Tibial nerve (tissue), 4 donors: ENCODE measurements at places on chromosomes 4 and X.
A peak's percentile ranks its signal among the peaks of the same experiment; 100 is the strongest.

DNA sequence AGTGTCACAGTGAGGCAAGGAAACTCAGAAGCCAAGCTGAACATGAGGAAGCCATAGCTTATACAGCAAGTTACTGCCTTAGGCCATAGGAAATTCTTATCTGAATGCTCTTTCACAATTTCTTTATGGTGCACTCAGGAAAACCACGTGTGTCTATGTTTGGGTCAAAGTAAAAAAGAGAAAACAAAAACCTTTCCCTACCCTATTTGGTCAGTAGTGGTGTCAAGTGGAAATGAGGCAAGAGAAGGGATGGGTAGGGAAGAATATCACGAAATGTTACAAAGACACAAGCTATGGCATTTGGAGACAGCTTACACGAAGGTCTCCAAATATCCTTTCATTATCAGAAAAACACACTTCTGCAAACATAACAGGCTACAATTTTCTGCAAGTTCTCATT is 83.4 kb upstream of the INPP4B start:
- DNase-seq = no peak

- DNase-seq = no peak
Observed at GRCh38 chrX:154751203-154751668, 359 bp upstream of the GAB3 start.

DNA sequence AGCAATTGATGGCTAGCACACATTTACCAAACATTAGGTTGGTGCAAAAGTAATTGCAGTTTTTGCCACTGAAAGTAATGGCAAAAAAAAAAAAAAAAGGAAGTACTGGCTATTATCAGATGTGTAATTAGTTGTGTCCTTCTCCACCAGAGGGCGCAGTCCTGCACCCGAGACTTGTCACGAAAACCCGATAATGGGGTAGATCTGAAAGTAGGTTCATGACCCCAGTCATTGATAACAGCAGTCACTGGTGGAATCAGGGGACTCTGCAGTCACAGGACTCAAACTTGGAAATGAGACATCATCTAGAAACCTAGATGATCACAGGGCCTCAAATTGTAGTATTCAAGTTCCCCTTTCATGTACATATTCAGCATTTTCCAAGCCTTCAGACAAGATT is 13.1 kb upstream of the ACOT9 start:
- peak; percentile 63 for DNase-seq

DNA sequence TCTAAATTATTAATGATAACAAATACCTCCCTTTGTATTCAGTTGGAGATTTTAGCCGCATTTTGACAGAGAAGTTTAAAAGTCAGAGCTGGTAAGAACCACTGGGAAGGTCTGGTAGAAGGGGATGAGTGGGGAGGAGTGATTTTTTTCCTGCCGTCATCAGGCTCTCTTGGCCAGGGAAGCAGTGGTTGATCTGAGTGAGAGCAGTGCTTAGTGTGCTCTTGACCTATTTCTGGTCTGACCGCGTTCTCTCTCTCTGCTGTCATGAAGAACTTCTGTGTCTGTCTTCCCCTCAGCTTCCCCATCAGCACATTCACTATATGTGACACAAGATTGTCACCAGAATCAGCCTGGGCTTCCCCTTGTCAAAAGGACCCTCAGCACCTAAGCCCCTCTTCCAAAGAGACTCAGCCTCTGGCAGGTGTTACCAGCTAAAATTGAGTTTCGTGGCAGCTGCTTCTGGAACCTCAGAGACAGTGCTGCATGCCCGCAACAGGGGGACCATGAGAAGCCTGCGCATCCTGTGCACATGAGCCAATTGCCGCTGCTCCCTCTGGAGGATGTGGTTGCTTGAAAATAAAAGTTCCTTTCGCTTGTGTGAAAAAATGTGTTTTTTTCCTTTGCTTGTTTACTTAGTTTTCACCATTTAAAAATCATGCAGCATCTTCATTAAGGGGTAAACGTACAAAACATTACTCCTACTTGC is 268.9 kb downstream of the C4orf33 start:
- no peak for DNase-seq

GRCh38 chr4:141011901-141012315 is 121.4 kb downstream of the RNF150 start:
- DNase-seq = no peak

DNA sequence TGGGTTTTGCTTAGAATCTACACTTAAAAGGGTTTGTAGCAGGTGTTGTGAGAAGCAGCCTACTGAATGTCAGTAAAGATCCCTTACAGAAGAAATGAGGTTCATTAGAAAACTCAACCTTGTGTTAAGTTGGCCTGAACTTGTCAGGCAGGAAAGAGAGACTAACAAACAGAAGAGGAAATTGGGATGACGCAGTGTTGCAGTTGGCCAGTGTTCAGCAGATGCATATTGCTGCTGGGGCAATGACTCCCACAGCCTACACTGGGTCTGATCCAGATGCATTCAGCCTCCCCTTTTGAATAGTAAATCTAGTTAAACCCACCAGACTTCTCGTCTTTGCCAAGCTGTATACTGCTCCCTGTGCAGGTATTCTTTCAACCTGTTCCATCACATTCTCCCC is 409.4 kb downstream of the UBE2NL start:
- no peak for DNase-seq

- no peak for DNase-seq
Observed at GRCh38 chrX:109360301-109360700, 121.6 kb downstream of the GUCY2F start.

- DNase-seq = no peak
Observed at GRCh38 chrX:154730253-154730891, 20.5 kb downstream of the GAB3 start.

- no peak for DNase-seq
Observed at GRCh38 chr4:139887376-139887802, 221.8 kb downstream of the MGST2 start.

DNA sequence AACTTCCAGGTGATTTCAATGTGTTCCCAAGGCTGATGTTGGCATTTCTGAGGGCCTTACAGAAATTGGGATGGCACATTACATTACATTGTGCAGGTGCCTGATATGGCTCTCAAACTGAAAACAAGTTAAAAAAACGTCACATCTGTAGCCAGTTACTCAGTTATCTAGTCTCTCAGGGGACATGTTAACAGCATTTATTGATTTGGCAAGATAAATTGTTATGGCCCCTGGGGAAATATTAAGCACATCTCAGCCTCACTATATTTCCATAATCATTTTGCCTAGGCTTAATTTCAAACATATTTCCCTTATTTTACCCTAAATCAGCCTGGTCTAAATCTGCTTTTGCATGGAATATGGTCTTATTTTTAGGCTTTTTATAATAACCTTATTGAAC is 290.0 kb downstream of the IL15 start:
- no peak for DNase-seq

DNA sequence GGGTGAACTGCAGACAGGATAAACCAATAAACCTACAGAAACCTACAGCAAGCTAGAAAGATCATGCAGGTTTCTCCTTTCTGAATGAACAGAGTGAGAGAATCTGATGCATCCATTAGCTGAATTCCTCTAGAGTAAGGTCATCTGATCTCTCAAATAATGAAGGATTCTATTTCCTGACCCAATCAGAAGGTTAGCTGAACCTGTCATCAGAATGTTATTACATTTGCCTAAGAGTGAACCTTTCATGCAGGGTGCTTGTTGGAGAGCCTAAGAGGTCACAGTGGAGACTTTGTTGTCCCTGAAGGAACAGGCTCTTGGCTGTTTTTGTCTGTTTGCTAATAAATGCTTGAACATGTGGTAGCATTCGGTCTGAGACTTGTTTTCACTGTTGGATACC is 24.0 kb downstream of the MEPE start:
- DNase-seq = no peak

- DNase-seq = no peak
Observed at GRCh38 chr4:104859601-104860237, 287.0 kb upstream of the TET2 start.

- DNase-seq = no peak
Observed at GRCh38 chr4:156505341-156505955, 466.2 kb downstream of the PDGFC start.

- no peak for DNase-seq
Observed at GRCh38 chr4:25624616-25625015, 31.0 kb upstream of the SLC34A2 start.

GRCh38 chr4:1413204-1413663 is 7.0 kb upstream of the NKX1-1 start:
- DNase-seq = no peak

DNA sequence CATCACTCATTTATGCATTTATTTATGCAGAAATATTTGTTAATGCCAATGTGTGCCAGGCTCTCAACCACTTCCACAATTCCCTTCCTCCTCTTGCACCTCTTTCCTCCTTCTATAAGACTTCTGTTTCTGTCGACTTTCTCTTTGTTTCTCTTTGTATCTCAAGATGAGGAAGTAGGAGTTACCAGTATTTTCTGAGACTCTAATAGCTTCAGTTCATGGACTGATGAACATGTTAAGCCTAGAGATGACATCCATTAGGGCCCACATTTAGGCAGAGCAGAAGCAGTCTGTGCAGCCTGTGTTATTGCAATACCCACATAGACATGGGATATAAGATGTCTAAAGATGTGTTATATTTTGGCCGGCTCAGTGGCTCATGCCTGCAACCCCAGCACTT is 241.8 kb upstream of the SMIM31 start:
- no peak for DNase-seq

DNA sequence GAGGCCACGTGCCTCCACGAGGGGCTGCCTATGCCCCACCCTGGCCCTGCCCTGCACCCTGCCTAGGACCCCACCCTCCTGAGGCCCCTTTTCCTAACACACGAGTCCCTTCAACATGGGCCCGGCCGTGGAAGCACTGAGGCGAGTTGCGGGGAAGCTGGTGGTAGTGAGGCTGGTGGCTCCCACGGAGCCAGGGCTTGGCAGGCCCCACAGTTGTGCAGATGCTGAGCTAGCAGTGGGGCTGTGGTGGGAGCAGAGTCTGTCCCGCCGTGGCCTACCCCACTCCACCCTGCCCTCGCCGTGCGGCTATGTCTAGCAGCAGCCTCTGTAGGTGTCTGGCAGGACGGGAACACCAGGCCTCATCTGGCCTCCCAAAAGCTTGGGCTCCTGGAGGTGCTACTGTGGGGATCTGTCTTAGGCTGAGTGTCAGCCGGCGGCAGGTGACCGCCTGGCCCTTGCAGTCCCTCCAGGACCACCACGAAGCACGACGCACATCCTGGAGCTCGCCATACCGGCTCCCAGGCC is 18.8 kb downstream of the TACC3 start:
- no peak for DNase-seq

DNA sequence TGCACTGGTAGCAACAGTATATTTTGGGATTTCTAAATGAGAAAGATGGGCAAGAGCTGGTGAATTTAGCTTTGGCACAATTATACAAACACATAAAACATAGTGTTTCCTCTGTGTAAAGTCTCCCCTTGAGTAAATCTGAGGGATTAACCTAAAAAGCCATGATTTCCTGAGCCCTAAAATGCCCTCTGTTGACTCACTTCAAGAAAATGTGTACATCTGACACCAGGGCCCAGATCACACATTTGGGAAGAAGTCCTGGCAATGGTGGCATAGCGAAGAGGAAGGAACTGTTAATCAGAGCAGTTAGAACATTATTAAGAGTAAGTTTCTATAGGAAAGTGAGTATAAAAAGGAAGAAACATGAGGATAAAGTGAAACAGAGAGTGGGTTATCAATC is 338.5 kb downstream of the SPOCK3 start:
- no peak for DNase-seq

- DNase-seq = no peak
Observed at GRCh38 chr4:172898715-172899114, 269.9 kb upstream of the GALNT7 start.

- no peak for DNase-seq
Observed at GRCh38 chr4:1855333-1856070, 454 bp downstream of the LETM1 start.

DNA sequence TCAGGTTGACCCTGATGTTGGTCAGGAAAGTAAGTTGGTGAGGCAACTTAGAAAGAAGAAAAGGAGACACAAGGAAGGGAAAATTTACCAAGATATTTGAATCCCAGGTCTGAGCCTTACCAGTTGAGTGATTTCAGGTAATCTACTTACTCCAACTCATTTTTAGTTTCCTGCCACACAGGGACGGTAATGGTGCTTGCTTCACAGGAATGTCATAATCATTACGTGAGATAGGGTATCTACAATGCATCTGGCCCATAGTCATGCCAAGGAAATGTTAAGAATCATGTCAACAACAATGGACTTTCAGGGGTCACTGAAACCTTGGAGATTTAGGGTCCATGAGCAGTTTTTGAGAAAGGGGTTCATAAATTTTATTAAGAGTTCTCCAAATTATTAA is 195.4 kb upstream of the HHIP start:
- no peak for DNase-seq

DNA sequence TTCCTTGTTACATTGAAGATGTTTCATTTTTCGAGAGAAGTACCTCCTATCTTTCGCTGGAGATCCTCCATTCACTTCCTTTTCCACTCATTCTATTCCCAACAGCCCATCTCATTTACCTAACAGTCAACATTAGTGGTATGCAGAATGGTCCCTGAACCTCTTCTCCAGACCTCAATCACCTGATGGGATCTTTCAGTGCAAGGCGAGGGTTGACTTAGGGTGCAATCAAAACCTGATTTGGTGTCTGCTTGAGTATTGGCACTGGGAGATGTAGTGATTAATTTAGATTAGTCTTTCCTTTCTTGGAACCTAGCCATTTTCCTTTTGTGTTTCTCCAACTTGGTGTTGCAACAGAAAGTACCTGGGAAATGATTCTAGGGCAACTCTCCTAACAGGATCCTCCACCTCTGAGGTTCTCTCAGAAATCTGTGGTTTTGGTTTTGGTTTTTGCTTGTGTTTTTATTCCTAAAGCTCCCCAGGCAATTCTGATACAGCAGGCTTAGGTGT is 18.4 kb downstream of the DDX3X start:
- DNase-seq = no peak

DNA sequence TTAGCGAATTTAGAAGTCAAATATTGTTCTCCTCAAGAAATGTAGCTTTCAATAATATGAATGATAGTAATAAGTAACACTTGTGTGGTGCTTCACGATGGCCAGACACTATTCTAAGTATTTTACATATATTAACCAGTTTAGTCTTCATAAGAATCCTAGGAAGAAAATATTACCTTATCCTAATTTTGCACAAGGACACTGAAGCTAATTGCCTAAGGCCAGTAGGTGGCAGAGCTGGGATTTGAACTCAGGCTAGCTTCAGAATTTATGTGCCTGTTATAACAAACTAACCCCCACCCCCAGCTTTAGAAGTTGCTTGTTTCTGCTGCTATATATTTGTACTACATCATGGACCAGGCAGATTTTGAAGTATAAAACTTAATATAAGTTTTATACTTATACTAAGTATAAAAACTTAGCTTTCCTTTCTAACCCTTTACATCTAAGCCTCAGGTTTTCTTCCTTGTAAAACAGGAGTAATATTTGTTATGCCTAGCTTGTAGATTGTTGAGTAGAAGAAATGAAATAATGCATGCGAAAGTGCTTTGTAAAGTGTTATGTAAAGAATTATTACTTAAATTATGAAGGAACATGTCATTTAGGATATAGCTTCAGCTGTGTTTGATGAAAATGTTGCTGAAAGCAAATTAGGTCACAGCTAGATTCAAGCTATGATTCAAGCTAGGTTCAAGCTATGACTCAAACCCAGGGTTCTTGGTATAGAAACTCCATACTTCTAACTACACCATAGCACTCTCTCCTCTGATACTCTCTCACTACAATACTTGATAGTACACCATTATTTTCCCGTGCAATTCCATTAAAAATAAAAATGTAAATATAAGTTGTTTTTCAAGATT is 4.2 kb upstream of the CDS1 start:
- DNase-seq = peak; percentile 17
